ENCODE measurements at places on chromosomes 6 and 20.
A peak's percentile ranks its signal among the peaks of the same experiment; 100 is the strongest.

GRCh38 chr6:24752917-24753492, 21.7 kb upstream of the GMNN start:
- DNase-seq: no peak
- no peaks in the 10 kb centered on the region for H3K4me1 ChIP-seq
- no peak overlapping the region for H3K27ac ChIP-seq

GRCh38 chr6:134177753-134178160, 125.3 kb upstream of the SLC2A12 start:
- no peaks in the 10 kb centered on the region for H3K36me3 ChIP-seq
- peaks cover 43% of the 10 kb centered on the region for H3K4me1 ChIP-seq
- H3K27me3 ChIP-seq: no peaks in the 10 kb centered on the region
- H3K4me3 ChIP-seq: peak overlapping the region; percentile 91
- H3K27ac ChIP-seq: peak overlapping the region; percentile 75
- DNase-seq: no peak

DNA sequence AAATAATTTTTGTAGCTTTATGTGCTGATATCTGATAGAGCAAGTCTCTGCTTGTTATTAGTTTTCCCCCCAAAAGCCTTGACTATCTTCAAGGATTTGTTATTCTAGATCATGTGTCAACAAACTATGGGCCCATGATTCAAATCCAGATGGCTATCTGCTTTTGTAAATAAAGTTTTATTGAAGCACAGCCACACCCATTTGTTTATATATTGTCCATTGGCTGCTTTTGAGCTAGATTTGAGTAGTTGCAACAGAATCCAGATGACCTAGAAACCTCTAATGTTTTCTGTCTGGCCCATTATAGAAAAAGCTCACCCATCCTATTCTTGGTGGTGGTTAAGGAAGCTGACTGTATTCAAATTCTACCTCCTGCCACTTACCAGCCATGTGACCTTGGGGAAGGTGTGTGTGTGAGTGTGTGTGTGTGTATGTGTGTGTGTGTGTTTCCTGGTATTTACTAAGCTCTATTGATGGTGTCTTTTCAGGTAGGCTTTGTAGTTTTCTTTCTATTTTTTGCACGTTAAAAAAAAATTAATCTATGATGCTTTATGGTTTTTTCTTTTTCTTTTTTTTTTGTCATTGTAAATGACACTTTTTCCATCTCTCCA, 1.3 kb upstream of the GTSF1L start:
- peak overlapping the region; percentile 64 for H3K27ac ChIP-seq
- no peaks in the 10 kb centered on the region for H3K27me3 ChIP-seq
- peaks cover 53% of the 10 kb centered on the region for H3K4me1 ChIP-seq
- peak overlapping the region; percentile 46 for H3K4me3 ChIP-seq
- H3K36me3 ChIP-seq: no peaks in the 10 kb centered on the region

DNA sequence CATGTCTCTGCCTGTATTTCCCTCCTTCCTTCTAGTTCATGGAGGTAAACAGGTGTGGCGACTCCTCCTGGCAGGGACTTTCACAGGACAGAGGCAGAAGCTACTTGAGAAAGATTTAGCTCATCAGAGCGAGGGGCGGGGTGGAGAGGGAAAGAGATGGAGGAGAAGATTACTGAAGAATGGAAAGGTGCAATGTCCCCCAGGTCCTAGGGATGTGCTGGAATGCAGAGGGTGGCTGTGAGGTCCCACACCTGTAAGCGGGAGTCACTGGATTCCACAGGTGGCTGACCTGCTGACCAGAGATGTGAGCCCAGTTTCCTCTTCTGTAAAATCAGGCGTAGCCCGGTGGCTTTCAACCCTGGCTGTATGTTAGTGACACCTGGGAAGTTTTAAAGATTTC, 199.2 kb upstream of the SULF2 start:
- no peak overlapping the region for H3K4me3 ChIP-seq
- no peaks in the 10 kb centered on the region for H3K4me1 ChIP-seq
- H3K36me3 ChIP-seq: no peaks in the 10 kb centered on the region
- DNase-seq: no peak
- H3K27me3 ChIP-seq: peaks cover 3% of the 10 kb centered on the region
- H3K27ac ChIP-seq: no peak overlapping the region

DNA sequence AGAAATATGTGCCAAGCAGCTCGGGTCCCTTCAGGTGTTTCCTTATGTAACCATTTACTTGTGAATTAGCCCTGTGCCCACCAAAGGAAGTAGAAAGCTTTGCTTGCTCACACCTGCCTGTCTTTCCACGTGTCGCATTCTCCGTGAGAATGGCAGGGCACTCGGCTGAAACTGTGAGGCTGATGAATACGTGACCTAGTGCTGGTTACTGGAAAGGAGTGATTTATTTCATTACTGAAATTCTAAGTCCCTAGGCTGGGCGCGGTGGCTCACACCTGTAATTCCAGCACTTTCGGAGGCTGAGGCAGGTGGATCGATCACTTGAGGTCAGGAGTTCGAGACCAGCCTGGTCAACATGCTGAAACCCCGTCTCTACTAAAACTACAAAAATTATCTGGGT, 45.9 kb upstream of the TULP1 start:
- no peak overlapping the region for H3K27ac ChIP-seq
- H3K4me1 ChIP-seq: no peaks in the 10 kb centered on the region
- no peaks in the 10 kb centered on the region for H3K36me3 ChIP-seq
- no peak overlapping the region for H3K4me3 ChIP-seq
- H3K27me3 ChIP-seq: peaks cover 3% of the 10 kb centered on the region

DNA sequence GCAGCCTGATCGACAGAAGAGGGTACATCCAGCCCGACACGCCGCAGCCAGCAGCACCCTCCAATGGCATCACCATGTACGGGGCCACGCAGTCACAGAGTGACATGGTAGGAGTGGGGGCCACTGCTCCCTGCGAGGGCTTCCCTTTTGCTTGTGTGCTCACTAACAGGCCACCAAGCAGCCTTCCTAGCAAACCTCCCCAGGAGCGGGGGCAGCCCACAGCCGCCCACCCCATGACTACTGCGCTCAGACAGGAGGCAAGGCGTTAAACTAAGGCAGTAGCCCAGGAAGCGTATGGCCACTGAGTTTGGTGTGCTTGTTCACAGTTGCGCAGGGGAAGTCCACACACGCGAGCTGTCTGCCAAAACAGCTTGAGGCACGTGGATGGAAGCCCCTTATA, 169.5 kb upstream of the SNX9 start:
- H3K27me3 ChIP-seq: no peaks in the 10 kb centered on the region
- no peak for DNase-seq
- H3K36me3 ChIP-seq: no peaks in the 10 kb centered on the region
- no peak overlapping the region for H3K27ac ChIP-seq

GRCh38 chr6:158026901-158027589, 45.4 kb downstream of the SYNJ2 start:
- H3K4me3 ChIP-seq: no peak overlapping the region
- peaks cover 27% of the 10 kb centered on the region for H3K4me1 ChIP-seq
- H3K27ac ChIP-seq: peak overlapping the region; percentile 73
- H3K36me3 ChIP-seq: no peaks in the 10 kb centered on the region

GRCh38 chr20:32201296-32201976, 6.1 kb downstream of the PLAGL2 start:
- H3K27me3 ChIP-seq: no peaks in the 10 kb centered on the region
- no peak overlapping the region for H3K4me3 ChIP-seq
- H3K4me1 ChIP-seq: peaks cover 42% of the 10 kb centered on the region
- peaks cover 45% of the 10 kb centered on the region for H3K36me3 ChIP-seq
- no peak for DNase-seq

- no peak overlapping the region for H3K27ac ChIP-seq
- H3K27me3 ChIP-seq: no peaks in the 10 kb centered on the region
- DNase-seq: no peak
- no peaks in the 10 kb centered on the region for H3K4me1 ChIP-seq
- H3K4me3 ChIP-seq: no peak overlapping the region
These were observed 760.9 kb upstream of the FLRT3 start for GRCh38 chr20:15098351-15098750.

DNA sequence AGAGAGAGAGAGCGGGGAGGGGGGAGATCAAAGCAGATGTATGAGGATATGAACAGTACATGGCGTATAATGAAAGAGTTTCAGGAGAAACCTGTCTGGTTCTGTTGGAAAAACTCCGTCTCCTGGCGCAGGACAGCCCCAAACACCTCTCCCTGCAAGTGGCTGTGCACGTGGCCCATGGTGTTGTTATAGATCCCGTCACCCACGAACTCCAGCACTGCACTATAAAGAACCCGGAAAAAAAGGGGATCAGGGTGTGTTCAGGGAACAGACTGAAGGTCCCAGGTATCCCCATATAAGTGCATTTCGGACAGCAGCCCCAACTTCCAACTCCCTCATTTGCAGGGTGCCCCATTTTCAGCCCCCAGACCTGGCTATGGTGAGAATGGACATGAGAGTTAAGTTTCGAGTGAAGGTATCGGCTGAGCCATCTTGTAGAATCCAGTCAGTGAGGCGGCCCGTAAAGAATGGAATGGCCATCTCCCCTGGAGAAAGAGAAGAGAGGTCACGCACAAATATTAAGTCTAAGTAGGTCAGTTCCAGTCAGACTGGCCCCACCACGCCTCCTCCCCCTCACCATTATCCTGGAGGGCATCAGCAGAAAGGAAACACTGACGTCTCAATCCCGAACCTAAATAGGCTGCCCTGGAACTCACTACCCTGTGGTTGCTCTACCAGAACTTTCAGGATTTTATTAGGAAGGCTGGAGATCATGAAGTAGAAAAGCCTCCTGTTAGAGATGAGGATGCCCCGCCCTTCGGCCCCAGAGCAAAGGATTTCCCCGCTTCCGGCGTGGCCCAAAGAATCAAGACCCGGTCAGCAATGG, 1.3 kb downstream of the TAP1 start:
- H3K36me3 ChIP-seq: peaks cover 46% of the 10 kb centered on the region
- peak overlapping the region; percentile 98 for H3K27ac ChIP-seq
- peaks cover 80% of the 10 kb centered on the region for H3K4me1 ChIP-seq
- H3K27me3 ChIP-seq: no peaks in the 10 kb centered on the region
- peak overlapping the region; percentile 99 for H3K4me3 ChIP-seq
- DNase-seq: peak; percentile 51

GRCh38 chr6:97765461-97765860, 482.4 kb upstream of the MMS22L start:
- H3K4me1 ChIP-seq: no peaks in the 10 kb centered on the region
- DNase-seq: no peak
- H3K27me3 ChIP-seq: no peaks in the 10 kb centered on the region
- no peak overlapping the region for H3K27ac ChIP-seq
- no peaks in the 10 kb centered on the region for H3K36me3 ChIP-seq
- no peak overlapping the region for H3K4me3 ChIP-seq

DNA sequence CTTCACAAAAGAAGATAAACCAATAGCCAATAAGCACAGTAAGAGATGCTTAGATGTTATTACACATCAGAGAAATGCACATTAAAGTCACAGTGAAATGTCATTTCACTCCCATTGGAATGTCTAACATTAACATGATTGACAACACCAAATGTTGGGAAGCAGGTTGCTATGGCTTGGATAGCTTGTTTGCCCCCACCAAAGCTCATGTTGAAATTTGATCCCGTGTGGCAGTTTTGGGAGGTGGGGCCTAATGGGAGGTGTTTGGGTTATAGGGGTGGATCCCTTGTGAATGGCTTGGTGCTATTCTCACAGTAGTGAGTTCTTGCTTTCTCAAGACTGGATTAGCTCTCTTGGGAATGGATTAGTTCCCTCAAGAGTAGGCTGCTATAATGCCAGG, 44.8 kb downstream of the MRAP2 start:
- no peak overlapping the region for H3K27ac ChIP-seq
- H3K4me1 ChIP-seq: no peaks in the 10 kb centered on the region
- no peaks in the 10 kb centered on the region for H3K36me3 ChIP-seq
- no peaks in the 10 kb centered on the region for H3K27me3 ChIP-seq
- no peak for DNase-seq

GRCh38 chr20:37071481-37071911, 24.3 kb downstream of the RBL1 start:
- peaks cover 17% of the 10 kb centered on the region for H3K36me3 ChIP-seq
- peak overlapping the region; percentile 65 for H3K27ac ChIP-seq
- peak; percentile 69 for DNase-seq
- no peak overlapping the region for H3K4me3 ChIP-seq

DNA sequence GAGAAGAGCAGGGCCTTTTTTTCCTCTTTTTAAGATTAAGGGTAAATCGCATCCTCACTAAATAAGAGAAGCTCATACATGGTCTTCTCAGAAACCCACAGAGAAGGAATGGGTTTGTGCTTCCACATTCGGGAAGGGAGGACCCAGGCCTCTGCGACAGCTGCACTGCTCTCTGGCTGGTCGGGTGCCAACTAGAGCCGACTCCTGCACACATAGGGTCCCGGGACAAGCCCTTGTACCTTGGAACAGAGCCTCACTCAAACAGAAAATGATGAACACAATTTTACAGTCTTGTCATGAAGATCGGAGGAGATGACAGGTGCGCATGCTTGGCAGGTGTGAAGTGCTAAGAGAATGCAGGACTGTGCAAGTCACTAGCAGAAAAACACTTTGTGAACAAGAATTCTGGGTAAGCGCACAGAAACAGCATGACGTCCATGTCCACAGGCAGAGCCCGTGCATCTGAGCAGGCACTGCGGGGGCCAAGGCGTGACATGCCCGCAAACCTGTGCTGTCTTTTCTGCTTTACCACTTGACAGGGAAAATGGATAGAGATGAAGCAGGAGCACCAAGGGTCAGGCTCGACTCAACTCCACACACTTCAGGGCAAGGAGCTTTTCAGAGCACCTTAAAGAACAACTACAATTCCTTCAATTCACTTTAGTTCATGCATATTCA, 101.0 kb upstream of the MPC1 start:
- H3K4me3 ChIP-seq: no peak overlapping the region
- no peaks in the 10 kb centered on the region for H3K27me3 ChIP-seq
- DNase-seq: no peak
- H3K4me1 ChIP-seq: peaks cover 20% of the 10 kb centered on the region

DNA sequence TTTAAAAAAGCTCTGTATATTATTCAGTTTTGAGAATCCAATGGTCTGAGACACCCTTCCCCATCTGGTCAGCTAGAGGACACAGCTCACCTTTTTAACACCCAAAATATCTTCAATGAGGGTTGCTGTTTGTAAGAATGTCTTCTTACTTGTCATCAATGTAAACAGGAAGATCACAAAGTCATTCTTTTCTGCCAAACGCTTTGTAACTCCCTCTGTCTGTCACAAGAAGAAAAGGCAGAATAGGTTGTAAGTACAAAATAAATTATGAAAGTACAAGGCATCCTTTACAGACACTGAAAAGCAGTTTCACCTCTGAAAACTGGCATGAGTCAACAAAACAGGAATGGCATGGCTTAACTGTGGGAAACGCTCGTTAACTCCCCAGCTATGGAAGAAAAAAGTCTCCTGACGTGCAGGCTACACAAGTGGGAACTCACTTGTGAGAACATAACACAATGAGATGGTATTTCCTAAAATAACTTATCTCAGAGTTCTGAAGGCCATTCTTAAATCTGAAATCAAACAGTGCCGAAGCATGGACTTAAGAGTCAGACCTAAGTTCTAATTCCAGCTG, 42.7 kb downstream of the TRPC4AP start:
- H3K27me3 ChIP-seq: no peaks in the 10 kb centered on the region

- DNase-seq: no peak
- peaks cover 13% of the 10 kb centered on the region for H3K27me3 ChIP-seq
- no peak overlapping the region for H3K27ac ChIP-seq
- no peaks in the 10 kb centered on the region for H3K36me3 ChIP-seq
These were observed 90.4 kb downstream of the MAP3K7 start for GRCh38 chr6:90496258-90497016.

GRCh38 chr6:20314866-20315845, 86.5 kb upstream of the E2F3 start:
- H3K27ac ChIP-seq: no peak overlapping the region
- H3K4me1 ChIP-seq: peaks cover 3% of the 10 kb centered on the region
- no peaks in the 10 kb centered on the region for H3K36me3 ChIP-seq
- H3K4me3 ChIP-seq: no peak overlapping the region
